ENCODE measurements at places on chromosomes 11 and 22.

GRCh38 chr22:47206164-47206563, 443.7 kb downstream of the TBC1D22A start:
- DNase-seq = no peak

DNA sequence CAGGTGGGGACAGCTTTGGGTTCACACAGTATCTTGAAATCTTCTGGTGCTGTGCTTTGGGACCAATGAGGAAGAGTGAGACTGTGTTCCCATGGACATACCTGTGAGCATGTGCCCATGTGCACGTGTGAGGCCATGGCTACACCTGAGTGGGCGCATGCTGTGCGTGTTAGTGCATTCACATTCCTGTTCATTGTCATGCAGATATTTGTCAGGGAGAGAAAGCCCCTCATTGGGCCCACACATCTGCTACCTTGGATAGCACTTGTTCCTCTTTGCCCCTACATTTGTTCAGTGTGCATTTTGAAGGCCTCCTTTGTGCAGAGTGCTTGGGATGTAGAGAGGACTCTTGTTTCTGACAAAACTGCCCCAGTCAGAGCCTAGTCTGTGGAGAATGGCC, 154.3 kb upstream of the E2F8 start:
- DNase-seq = no peak

DNA sequence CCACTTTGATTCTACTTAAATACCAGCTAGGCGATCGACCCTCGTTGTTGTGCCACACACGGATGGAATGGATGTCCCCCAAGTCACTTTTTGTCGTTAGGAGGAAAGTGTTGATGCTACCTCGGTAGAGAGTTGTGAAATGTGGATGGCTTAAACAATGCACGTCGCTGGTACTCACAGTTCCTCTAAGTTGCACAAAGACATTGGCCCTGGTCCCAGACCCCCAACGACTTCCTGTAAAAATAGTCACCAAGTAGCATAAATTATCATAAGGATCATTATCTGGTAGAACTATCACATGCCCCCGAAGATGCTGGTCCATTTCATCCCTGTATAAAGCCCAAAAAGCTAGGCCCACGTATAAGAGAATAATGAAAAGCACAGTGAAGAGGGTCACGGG, 3.8 kb downstream of the PKDREJ start:
- DNase-seq = no peak

DNA sequence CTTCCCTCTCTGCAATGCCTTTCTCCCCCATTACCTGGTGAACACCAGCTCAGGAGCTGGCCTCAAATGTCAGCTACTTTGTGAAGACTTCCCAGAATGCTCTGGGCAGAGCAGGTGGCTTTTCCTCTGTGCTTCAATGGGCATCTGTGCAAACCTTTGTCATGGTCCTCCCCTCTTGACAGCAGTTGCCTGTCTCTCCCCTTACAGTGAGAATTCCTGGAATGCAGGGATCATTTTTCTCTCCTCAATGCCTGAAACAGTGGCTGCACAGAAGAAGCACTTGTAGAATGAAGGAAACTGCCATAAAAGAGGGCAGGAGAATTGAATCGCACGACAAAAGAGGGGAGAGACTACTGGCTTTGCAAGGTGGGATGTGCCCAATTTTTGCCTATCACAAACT, 92.8 kb upstream of the NARS2 start:
- no peak for DNase-seq

DNA sequence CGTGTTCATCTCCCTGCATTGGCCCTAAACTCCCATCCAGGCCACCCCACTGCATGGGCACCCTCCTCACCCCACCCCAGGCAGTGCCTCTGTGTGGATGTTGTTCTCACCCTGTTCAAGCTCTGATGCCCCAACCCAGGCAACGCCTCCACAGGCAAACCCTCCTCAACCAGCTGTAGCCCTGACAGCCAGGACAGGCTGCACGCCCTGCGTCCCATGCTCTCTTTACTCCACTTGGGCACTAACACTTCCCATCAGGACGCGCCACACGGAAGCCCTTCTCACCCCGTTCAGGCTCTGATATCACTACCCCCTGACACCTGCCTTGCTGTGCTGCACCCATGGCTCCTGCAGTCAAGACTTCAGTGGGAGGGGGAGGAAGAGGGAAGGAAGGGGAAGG, 47.9 kb downstream of the KCNJ1 start:
- no peak for DNase-seq

DNA sequence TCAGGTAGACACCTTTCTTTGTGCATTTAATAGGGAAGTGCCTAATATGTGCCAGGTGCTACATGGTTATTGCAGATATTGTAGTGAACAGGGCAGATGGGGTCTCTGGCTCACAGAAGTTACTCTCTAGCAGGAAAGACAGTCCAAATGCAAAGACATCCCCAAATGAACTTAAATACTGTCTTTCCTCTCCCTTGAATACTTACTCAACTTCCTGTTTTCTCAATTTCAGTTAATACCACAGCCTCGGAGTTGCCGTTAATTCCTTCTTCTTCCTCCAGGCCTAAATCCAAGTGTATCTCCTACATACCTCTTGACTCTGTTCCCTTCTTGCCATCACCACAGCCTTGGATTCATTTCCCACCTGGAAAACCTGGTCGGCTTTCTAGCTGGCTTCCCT, 134.3 kb upstream of the SESN3 start:
- DNase-seq = no peak

DNA sequence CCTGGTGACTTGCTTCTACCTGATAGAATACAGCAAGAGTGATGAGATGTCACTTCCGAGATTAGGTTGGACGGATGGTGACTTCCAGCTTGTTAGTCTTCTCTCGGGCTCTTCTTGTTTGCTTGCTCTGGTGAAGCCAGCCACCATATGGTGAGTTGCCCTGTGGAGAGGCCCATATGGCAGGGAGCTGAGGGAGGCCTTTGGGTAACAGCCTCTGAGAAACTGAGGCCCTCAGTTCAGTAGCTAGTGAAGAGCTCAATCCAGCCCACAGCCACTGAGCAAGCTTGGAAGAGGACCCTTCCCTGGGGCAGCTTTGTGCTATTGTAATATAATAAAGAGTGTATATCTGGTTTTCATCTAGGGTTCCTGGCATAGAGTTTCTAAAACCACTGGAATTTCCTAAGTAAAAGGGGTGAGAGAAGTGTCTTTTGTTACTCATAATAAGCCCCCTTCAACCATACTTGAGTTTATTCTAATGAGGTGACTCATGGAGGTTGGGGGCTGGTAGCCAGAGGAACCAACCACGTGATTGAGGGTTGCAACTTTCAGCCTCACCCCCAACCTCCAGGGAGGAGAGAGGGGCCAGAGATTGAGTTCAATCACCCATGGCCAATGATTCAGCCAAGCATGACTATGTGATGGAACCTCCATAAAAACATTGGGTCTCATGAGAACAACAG, 8.0 kb upstream of the TPCN2 start:
- DNase-seq = no peak

DNA sequence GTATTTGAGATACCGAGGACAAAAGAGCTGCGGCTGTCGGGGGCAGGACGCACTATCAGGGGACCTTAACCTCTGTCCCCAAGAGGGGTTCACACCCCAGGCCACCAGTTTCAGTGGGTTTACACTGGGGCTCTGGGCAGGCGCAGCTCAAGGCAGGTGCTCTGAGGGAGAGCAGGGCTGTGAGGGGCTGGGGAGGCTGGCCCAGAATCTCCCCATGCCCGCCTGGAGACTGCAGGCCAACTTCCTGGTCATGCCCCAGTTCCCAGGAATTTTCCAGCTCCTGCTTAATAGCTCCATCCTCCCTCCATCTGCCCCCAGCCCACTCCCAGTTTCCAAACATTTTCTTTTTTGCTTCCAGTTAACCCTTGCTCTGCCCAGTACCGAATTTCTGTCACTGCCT, 7.6 kb upstream of the PGA3 start:
- no peak for DNase-seq

DNA sequence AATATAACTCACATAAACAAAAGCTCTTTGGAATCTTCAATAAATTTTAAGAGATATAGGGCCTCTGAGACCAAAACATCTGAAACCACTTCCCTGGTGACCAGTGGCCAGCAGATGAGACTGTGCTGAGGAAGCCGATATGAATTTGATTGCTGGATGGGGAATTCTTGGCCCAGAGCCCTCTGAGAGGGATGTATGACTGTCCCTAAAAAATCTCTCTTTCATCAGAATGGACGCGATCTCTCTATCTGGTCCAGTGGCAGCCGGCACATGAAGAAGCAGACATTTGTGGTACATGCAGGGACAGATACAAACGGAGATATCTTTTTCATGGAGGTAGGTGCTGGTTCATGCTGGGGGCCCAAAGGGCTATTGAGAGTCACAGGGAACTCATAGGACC, 37.5 kb downstream of the MYBPC3 start:
- no peak for DNase-seq

DNA sequence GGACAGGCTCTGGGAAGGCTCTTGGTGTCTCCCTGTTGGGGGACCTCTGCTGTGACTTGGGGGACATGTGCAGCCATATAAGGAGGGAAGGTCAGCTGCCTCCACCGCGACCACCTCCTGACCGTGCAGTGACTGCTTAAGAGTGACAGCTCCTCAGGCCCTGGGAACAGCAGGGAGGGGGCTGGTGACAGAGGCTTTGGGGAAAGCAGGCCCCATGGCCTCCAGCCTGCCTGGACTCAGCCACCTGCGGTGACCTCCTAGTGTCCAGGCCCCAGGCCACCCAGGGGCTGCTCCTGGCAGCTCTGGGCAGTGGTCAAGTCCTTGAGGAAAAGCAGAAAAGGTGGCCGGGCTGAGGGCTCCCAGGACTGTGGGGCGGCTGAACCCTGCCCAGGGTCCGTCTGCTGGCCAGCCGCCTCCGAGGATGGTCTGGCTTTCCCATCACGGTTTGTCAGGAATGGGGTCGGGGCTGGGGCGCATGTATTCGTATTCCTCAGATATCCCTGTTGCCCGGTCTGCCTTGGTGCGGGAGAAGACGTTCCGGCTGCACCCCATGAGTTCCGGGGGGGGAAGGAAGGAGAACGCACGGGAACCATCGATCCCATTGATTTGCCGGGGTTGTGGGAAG, 96.8 kb downstream of the WNT7B start:
- peak; percentile 10 for DNase-seq

- DNase-seq = no peak
Measured at GRCh38 chr11:8808226-8808585, 102.8 kb upstream of the AKIP1 start.

GRCh38 chr11:88357323-88358039, 19.9 kb upstream of the CTSC start:
- DNase-seq = no peak

- DNase-seq = no peak
Measured at GRCh38 chr11:86192519-86193257, 51.9 kb upstream of the EED start.

DNA sequence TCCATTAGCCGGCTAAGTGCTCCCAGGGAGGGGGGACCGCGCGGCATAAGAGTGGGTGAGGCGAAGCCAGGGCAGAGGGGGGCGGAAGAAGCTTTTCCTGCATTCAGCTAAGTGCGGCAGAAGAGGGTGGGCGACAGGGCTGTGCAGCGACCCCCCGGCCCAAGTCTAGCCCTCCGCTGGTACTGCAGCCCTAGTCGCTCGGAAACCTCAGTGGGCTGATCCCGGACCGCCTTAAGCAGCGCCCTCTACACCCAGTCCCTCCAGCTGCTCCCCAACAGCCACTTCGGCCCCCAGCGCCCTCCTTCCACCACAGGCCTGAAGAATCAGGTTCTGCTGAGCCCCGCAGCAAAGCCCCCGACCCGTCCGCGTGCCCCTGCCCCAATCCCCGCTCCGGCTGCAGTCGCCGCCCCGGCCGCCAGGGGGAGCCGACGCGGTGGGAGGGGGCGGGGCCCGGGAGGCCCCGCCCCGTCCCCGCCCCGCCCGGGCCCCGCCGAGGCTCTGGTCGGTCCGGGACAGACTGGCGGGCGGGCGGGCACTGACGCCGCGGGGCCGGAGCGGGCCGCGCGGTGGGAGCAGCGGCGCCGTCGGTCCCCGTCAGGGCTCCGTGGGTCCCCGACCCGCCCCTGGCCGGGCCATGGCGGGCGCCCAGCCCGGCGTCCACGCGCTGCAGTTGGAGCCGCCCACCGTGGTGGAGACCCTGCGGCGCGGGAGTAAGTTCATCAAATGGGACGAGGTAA, at the start of gene PLCB3:
TSS of gene PLCB3 (plus strand) at position 515 of the 737 bp plus-strand sequence. CDS start at position 635, 120 bp downstream.
- peak; percentile 57 for DNase-seq

DNA sequence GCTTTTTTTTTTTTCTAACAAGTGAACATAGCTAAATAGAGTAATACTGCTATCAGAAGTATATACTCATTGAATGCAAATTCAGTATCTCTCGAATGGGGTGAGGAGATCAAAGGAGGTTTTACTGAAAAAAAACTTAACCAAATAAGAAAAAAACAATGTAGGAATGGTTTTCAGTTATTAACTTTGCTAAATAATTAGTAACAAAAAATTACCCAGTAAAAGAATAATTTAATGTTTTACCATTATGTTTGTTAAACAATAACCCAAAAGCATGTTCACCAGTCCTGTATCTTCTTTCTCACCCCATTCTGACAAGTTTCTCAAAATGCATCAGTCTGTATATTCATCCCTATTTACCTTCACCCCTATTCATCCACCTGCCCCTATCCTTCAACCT, 22.6 kb upstream of the CTSC start:
- no peak for DNase-seq

- no peak for DNase-seq
Measured at GRCh38 chr22:49658902-49659280, 168.8 kb downstream of the BRD1 start.

GRCh38 chr11:115132436-115133228, 371.6 kb downstream of the CADM1 start:
- DNase-seq = no peak

DNA sequence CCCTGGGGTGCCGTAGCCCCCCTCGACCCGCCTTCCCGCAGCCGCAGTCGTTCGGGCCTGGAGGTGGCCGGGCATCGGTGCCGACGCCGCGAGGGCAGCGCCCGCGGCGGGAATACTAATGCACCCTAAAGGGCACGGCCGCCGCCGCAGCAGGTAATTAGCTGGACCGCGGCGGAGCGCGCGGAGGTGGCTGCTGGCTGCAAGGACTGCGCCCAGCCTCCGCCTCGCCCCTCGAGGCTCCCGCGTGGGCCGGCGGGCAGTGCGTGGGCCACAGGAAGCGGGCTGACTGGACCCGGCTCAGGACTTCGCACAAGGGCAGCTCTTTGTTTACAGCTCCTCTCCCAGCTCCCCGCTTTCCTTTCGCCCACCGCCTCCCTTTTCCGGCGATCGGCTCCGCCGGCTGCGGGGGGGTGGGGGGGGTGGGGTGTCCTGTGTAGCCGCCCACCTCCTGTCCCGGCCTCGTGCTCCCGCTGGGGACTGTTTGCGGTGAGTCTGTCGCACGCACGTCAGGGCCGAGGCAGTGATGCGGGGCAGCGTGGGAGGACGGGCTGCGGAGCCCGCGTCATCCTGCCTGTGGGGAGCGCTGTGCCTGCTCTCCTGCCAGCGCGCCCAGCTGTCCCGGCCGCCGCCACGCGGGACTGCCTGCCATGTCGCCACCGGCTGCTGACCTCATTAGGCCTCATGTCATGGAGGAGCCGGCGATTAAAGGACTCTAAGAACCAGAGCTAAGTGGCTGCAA, 53.2 kb downstream of the GRIK4 start:
- DNase-seq = peak; percentile 46
